ENCODE measurements at places on chromosomes 11 and 22.

DNA sequence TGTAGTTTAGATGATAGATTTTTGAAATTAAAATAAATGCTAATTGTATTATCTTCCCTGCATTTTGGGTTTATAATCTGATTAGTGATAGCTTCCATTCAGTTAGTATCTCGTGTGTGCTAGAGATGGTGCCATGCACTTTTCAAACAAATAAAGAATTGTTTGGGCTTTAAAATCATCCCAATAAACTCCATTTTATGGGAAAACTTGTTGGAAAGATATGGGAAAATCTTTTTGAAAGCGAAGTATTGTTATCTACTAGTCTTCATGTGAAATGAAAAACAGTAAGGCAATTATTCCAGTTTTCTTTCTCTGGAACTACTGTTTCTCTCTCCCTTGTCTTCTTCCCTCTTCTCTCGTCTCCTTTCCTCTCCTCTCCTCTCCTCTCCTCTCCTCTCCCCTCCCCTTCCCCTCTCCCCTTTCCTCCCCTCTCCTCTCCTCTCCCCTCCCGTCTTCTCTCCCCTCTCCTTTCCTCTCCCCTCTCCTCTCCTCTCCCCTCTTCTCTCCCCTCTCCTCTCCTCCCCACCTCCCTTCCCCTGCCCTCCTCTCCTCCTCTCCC, 27.9 kb upstream of the MUC15 start:
- no peak for DNase-seq

DNA sequence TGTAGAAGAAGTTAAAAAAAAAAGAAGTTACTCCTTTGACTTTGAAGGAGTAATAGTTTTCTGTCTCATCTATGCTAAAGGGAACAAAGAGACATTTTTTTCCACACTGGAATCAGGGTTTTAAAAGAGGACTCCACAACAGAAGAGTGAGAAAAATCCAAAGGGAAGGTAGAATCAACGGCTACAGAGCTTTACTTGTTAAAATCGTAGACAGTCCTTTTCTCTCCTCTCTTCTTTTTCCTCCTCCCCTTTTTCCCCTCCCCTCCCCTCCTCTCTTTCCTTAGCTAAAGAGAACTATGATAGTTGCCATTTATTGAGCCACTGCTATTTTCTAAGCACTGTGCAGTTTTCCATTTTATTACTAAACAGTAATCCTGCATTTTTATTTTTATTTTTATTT, 29.2 kb downstream of the DDIAS start:
- DNase-seq, result no peak

- DNase-seq, result no peak
These were observed 71.6 kb downstream of the PRMT3 start for GRCh38 chr11:20458905-20459632.

DNA sequence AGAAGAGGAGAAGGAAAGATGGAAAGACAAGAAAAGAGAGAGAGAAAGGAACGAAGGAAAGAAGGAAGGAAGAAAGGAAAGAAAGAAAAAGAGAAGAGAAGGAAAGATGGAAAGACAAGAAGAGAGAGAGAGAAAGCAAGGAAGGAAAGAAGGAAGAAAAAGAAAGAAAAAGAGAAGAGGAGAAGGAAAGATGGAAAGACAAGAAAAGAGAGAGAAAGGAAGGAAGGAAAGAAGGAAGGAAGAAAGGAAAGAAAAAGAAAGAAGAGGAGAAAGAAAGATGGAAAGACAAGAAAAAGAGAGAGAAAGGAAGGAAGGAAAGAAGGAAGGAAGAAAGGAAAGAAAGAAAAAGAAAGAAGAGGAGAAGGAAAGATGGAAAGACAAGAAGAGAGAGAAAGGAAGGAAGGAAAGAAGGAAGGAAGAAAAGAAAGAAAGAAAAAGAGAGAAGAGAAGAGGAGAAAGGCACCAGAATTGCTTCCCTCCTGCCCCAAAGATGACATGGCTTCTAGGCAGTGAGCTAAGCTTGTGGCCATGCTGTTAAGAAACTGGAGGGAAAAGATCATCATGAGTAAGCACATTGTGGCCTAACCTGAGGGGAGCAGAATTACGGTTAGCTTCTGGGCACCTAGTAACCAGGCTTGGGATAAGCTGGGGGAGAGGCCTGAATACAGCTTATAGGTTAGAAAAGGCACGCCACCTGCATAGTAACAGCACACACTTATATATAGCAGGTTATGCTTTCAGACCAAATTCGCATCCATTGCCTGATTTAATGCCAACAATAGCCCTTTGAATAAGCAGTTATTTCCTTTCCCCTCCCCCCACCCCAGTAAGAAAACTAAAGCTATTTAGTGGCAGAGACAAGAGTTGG, 2.3 kb upstream of the ST3GAL4 start:
- no peak for DNase-seq

- peak; percentile 48 for DNase-seq
These were observed 25.5 kb downstream of the KCNJ1 start for GRCh38 chr11:128841461-128842072.

DNA sequence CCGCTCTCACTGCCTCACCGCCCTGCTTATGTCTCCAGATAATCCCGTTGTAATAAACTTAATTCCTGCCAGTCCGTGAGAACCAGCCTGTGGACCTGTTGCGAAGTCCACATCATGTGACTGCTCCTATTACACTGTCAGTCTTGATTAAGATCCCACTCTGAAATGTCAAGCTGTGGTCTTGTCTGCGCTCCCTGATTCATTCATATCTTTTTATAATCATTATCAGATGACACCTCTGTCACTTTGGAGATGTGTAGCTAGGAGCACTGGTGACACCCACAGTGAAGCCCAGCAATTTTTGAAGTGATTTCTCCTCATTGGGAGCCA, 377.3 kb downstream of the TBC1D22A start:
- DNase-seq, result no peak

DNA sequence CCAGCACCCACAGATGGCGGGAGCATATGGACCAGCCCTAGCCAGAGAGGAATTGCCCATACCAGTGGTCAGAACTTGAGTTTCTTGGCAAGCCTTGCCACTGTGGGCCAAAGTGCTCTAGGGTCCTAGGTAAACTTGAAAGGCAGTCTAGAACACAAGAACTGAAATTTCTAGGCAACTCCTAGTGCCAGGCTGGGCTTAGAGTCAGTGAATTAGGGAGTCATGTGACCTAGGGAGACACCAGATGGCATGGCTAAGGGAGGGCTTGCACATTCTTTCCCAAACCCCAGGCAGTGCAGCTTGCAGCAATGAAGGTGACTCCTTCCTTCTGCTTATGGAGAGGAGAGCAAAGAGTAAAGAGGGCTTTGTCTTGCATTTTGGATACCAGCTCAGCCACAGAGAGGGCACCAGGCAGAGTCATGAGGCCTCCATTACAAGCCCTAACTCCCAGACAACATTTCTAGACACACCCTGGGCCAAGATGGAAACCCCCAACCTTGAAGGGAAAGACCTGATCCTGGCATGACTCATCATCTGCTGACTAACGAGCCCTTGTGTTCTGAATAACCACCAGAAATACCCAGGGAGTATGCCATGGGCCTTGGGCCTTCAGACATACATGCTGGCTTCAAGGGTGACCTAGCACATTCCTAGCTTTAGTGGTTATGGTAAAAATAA, 19.2 kb upstream of the OR56A3 start:
- no peak for DNase-seq

DNA sequence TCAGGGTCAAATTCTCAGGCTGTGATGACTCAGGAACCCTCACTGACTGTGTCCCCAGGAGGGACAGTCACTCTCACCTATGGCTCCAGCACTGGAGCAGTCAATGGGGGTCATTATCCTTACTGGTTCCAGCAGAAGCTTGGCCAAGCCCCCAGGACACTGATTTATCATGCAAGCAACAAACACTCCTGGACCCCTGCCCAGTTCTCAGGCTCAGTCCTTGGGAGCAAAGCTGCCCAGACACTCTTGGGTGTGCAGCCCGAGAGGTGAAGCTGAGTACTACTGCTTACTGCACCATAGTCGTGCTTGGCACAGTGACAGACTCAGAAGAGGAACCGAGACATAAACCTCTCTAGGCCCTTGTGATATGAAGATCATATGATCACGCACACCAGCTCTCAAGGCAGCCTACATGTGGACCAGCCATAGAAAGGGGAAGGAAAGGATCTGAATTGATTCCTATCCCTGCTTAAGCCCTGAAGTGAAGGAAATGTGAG, 58.2 kb downstream of the ZNF280B start:
- DNase-seq, result no peak

- no peak for DNase-seq
These were observed 192.3 kb upstream of the CADM1 start for GRCh38 chr11:115696563-115696962.

DNA sequence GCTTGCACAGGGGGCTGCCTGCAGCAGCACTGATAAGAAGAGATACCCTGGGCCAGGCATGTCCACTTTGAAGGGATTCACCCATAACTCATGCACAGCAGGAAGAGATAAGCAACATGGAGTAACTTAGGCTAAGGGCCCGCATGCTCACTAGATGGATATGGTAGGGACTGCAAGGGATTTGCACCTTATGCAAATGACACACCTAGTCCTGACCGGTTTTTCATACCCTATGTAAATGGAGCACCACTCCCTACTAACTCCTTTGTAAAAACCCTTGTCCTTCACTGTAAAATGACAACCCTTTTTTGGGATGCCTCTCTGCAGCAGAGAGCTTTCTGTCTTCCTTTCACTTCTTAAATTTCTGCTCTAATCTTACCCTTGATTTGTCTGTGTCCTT, 658.9 kb upstream of the CCDC179 start:
- DNase-seq, result no peak

- no peak for DNase-seq
These were observed 291.8 kb downstream of the AASDHPPT start for GRCh38 chr11:106369224-106369623.

DNA sequence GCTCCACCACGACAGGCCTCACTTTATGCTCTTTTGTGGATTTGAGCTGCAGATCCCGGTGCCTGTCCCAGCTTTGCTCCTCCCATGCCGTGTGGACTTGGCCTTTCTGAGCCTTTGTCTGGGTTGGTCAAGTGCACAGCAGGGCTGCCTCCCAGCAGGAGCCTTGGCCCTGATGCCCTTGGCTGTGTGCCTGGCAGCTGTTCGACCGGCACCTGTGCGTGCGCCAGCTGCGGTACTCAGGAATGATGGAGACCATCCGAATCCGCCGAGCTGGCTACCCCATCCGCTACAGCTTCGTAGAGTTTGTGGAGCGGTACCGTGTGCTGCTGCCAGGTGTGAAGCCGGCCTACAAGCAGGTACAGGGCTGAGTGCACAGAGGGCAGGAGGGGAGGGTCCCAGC, 46.5 kb downstream of the MYO7A start:
- DNase-seq, result no peak

- DNase-seq, result no peak
These were observed 41.6 kb downstream of the AHNAK start for GRCh38 chr11:62505059-62505439.

DNA sequence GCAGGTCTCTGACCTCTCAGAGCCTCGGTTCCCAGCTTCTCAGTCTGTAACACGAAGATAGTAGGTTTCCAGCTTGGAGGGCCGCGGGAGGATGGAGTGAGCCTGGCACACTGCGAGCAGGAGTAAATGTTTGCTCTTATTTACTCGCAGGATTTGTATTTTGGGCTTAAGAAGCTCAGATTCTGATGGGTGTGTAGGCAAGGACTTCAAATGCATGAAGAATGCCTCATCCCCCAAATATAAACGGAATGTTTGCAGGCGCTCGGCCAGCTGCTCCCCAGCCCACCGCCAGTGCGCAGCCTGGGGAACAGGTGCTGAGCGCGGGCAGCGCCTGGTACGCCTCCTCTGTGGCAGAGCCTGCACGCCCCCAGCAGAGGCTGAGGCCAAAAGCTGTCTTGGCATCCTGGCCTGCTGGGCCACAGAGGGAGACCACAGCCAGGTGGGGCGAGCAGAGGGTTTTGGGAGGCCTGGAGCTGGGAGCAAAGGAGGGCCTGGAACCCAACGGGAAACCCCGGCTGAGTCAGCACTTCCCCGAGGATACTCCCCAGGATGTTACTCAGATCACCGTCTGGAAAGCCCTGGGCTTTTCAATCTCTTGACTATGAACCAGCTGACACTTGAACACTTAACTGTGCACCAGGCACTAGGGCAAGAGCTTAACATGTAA, 9.4 kb downstream of the EHD1 start:
- no peak for DNase-seq

- no peak for DNase-seq
These were observed 16.6 kb downstream of the DSCAML1 start for GRCh38 chr11:117780456-117780855.

GRCh38 chr22:43381693-43382092, 30.1 kb upstream of the MPPED1 start:
- DNase-seq, result peak; percentile 27

DNA sequence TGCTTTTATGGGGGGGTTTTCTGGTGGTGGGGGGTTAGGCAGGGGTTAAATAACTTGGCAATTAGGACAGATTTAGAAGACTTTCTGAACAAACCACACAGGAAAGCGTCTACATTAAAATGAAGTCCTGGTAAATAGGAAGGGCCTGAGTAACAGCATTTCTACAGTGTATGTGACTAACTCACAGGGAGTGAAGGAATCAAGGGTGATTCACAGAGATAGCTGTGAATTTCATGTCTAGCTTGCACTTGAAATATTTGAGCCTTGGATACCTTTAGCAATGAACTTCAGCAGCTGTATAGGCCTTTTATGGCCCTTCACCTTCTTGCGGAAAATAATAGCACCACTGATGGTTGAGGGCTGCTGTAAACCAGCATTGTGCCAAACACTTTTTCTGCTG, 26.1 kb upstream of the LDHA start:
- DNase-seq, result no peak

DNA sequence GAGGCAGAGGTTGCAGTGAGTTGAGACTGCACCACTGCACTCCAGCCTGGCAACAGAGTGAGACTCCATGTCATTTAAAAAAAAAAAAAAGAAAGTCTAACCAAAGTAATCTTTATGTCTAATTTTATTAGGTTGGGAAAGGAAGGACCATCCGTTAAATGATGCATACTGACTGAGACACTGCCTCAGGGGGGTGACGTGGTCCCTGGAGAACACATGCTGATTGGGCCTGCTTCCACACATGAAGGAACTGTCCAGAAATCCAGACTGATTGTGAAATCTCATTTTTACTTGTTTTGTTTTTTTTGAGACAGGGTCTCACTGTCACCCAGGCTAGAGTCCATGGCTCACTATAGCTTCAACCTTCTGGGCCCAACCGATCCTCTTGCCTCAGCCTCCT, 5.5 kb downstream of the SF3A1 start:
- no peak for DNase-seq

DNA sequence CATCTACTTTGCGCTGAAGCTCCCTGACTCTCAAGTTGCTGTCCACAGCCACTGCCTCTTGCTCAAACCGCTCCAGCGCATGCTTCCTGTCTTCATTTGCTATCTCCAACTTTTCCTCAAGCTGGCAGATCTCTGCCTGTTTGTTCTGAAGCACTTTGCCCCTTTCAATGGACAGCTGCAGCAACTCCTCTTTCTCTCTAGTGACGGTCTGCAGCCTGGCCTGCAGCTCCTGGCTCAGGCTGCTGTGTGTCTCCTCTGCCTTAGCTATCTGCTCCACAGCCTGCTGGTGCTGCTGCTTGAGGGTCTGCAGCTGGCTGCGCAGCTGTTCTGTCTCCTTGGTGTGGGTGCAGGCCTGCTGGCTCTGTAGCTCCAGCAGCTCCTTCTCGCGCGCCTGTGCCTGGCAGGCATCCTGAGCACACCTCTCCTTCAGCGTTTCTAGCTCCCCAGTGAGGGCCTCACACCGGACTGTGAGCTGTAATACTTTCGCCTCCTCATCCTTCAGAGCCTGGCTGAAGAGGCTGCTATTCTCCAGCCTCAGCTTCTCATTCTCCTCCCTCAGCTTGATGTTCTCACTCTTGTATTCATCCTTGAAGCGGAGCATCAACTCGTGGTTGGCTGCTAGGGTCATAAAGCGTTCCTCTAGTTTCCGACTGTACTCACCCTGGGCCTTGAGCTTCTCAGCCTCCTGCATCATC, 723 bp downstream of the CCDC89 start:
- no peak for DNase-seq
